Prostate gland (tissue), 2 donors: ENCODE measurements at places on chromosomes 7 and 10.

DNA sequence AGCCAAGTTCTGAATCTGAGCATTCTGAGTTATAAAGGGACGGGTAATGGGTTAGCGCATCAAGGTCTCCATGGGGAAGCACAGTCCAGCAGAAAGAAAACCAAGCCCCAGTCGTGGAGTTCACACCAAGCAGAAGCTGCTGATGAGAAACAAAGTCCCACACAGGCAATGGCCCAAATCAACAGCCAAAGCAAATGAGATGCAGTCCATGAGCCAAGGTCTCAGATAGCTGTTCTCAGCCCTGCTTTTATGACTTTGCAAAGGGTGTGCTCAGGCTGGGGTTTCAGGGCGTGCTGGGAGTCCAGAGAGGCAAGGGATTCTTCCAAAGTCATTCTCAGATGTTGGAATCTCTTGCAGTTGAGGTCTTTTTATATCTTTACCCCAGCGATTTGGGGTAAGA lies 32.0 kb downstream of the THNSL1 start:
- DNase-seq = no peak

- DNase-seq = peak; percentile 51
These were observed at the start of gene SCRN1 for GRCh38 chr7:29989257-29989995. SCRN1 (minus strand) TSS chr7:29989801; CDS start chr7:29969067, 20,734 bp downstream.

DNA sequence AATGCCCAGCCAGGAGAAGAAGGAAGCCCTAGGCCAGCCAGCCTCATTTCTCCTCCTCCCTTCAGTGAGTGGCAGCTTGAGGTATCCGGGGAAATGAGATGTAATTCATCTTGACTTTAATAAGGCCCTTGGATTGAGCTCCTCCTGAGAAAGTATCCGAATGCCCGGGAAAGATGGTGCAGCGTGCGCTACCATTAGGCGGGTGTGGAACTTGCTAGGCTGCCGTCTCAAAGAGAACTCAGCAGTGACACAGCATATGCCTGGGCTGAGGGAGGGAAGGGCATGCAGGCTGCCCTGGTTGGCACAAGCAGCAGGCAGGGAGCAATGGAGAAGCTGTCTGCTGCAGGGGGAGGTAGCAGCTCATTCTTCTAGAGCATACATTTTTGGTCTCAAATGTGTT lies 659.8 kb upstream of the FOXK1 start:
- no peak for DNase-seq

GRCh38 chr7:111408724-111409123 lies 153.6 kb downstream of the IMMP2L start:
- no peak for DNase-seq

GRCh38 chr7:99447943-99448342 lies 9.2 kb downstream of the CPSF4 start:
- no peak for DNase-seq

- no peak for DNase-seq
These were observed 288.6 kb upstream of the PHF14 start for GRCh38 chr7:10685040-10685439.

GRCh38 chr7:134785842-134786241 lies 6.4 kb downstream of the CALD1 start:
- no peak for DNase-seq

GRCh38 chr10:103350517-103351260 lies at the start of gene PCGF6:
PCGF6 (minus strand) TSS chr10:103351140; CDS start chr10:103351066, 74 bp downstream.
- peak; percentile 58 for DNase-seq

GRCh38 chr7:30585675-30586074 lies 9.0 kb upstream of the GARS1 start:
- DNase-seq = no peak

- DNase-seq = no peak
These were observed 356.2 kb downstream of the PLXNA4 start for GRCh38 chr7:132220060-132220459.

DNA sequence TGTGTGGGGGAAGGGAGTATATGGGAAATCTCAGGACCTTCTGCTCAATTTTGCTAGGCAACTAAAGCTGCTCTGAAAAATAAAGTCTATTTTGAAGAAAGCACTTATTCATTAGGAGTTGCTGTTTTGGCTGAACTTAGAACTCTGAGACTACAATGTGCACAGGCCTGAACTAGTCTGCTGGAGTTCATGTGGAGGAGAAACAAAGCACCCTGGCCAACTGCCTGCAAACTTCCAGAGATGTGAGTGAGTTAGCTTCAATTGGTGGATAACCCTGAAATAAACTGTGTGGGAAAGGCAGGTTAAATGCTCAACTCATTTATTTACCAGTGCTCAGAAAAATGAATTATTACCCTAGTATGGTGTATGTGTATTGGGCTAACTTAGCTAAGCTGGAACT lies 17.3 kb upstream of the FAM241B start:
- peak; percentile 25 for DNase-seq

- DNase-seq = no peak
These were observed 54.5 kb upstream of the OPALIN start for GRCh38 chr10:96413151-96413787.

GRCh38 chr7:4017785-4018184 lies 664.3 kb upstream of the FOXK1 start:
- DNase-seq = no peak

- no peak for DNase-seq
These were observed 132.6 kb downstream of the ELMO1 start for GRCh38 chr7:37315772-37316715.

DNA sequence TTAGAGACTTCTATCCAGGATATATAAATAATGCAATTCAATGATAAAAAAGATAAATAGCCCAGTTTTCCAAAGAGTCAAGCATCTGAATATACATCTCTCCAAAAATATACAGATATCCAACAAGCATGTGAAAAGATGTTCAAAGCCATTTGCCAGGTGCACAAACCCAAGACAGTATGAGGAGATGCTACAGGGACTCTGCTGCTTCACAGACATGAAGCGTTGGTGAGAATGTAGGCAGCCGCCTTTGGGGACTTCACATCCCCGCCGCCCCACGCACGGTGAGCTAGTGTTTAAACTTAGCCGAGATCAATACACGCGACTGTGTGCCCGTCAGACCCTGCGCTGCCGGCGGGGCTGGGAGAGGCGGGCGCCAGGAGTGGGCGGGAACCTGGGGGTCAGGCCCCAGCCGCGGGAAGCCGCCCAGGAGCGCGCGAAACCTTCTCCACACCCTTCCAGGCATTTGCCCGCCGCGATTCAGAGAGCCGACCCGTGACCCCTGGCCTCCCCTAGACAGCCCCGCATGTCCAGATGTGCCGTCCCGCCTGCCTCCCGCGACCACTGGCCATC lies 927 bp upstream of the ALOX5 start:
- DNase-seq = no peak

DNA sequence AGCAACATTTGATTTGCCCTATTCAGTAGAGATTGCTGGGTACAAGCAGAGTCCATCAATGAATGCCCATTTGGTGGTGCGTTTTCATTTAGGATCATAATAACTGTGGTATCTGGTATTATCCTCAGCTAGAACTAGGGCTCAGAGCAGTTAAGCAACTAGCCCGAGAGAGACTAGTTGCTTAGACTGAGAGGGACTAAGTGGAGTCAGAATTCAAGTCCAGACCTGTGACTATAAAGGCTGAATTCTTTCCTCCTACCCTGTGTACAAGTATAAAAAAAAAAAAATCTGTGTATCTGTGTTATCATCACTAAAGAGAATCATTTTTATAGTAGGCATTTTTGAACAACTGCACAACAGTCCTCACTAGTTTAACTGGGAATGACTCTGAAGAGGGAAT lies 45.3 kb upstream of the DKK1 start:
- DNase-seq = no peak

DNA sequence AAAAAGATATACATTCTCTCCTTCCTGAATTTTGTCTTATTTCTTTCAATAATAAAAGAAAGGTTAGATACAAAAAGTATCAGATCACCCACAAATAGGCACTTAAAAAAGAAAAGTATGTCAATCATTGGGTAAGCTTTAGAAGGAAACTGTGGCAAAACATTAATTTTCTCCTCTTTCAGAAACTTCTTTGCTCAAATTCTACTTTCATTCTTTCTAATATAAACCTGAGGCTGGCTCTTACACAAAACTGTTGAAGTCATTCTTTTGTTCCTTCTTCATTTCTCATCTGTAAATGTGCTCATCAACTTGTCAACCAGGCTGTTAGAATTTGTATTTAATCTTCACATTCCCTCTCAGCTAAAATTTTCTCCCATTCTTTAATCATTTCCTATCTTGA lies 124.6 kb downstream of the LRRN3 start:
- no peak for DNase-seq

- no peak for DNase-seq
These were observed 44.9 kb downstream of the FAS start for GRCh38 chr10:89035461-89035860.

GRCh38 chr7:36204929-36205635 lies 52.0 kb downstream of the EEPD1 start:
- DNase-seq = no peak

- no peak for DNase-seq
These were observed 87.2 kb downstream of the GSDME start for GRCh38 chr7:24669971-24670591.

DNA sequence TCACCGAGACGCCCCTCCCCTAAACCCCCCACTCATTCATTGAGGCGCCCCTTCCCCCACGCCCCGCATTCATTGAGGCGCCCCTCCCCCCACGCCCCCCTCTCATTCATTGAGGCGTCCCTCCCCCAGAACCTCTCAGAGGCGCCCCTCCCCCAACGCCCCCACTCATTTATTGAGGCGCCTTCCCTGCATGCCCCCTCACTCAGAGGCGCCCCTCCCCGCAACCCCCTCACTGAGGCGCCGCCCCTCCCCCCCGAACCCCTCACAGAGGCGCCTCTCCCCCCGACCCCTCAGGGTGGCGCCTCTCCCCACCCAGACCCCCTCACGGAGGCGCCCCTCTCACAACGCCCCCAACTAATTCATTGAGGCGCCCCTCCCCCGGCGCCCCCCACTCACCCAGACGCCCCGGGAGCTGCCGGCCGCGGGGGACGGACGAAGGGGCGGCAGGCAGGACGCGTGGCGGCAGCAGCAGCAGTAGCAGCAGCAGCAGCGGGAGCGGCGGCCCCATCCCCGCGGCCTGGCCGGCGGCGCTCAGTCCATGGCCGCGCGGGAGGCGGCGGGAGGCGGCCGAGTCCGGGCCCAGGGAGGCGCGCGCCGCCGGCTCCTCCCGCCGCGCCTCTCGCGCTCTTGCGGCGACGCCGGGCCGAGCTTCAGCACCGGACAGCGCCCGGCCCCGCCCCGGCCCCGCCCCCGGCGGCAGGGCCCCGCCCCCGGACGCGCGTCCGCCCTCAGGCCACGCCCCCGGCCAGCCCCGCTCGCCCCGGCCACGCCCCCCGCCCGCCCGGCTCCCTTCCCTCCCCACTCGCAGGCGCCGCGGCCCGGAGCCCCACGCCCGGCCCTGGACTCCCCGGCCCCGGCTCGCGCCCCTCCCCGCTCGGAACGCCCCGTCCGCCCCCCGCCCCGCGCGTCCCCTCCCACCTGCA lies at the start of gene PTPRN2:
TSS of gene PTPRN2 (minus strand) at position 662 of the 923 bp plus-strand sequence.
- peak; percentile 66 for DNase-seq

DNA sequence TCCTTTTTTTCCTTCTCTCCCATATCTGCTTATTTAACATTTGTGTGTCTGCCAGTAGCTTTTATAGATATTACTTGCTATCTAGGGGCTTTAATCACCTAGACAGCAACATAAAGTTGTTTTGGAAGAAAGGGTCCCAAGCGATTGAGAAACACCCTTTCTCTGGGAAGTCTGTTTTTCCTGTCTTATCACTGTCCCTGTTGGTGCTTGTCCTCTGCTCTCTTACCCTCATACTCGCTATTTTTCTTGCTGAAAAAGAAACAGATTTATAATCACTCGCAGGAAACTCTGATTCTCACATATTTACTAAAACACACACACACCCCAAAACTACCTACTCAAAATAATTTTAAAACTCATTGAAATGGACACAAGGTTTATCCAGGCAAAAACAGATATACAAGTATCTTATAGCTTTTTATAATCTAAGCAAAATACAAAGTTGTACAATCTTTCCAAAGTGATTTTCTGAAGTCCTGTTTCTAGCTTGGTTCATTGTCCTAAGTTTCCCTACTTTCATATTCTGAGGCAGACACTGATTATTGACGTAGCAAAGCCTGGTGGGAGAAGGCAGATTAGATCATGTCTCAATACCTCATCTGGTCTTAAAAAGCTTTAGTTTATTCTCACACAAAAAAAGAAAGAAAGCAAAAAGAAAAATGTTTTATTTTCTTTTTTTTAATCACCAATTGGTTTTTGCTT lies 157.3 kb downstream of the CACNA2D1 start:
- no peak for DNase-seq

DNA sequence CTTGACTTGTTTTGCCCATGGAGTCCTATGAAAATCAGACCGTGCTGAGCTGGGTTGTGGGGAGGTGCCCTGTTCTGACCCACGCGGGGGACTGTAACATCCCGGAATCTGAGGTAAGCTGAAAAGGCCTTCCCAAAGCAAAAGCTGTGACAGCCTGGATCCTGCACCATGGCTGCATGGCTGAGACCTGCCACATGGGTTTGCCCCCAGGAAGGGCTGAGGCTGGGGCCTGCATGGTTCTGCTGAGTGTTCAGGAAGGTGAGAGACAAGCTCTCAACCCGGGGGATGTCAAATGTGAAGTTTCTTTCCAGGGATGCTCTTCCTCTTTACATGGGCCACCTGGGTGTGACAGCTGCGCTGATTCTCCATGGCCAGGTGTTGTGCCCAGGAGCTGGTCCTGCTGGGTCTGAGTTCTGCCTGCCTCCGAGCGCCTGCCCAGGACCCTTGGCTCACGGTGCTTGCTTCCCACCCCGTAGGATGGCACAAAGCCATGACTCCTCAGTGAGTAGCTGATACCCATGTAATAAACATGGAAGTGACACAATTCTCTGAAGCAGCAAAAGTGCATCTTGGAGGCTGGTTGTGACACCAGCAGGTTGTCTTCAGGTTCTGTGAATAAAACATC lies 58.3 kb downstream of the VIPR2 start:
- no peak for DNase-seq

GRCh38 chr7:116697761-116698160 lies 25.8 kb downstream of the MET start:
- no peak for DNase-seq

GRCh38 chr10:102627736-102628293 lies 16.5 kb upstream of the TRIM8 start:
- DNase-seq = no peak

DNA sequence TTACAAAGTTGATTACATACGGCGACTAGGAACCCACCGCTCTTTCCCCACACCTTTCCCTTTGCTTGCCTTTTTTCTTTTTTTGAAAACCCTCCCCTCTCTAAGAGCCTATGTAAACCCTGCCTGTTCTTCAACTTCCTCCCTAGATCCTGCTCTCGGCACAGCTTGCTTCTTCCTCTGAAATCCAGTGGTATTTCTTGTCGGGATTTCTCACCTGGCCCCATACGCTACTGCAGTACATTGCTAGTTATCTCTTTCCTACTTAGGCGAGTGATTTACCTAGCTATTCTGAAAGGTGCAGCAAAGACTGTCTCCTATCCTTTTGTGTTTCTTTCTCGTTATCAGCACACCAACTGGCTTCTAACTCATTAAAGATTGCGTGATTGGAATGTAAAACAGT lies 371.1 kb downstream of the PRPF18 start:
- DNase-seq = no peak

- DNase-seq = peak; percentile 39
These were observed 2.0 kb upstream of the KIF11 start for GRCh38 chr10:92590623-92591549.

DNA sequence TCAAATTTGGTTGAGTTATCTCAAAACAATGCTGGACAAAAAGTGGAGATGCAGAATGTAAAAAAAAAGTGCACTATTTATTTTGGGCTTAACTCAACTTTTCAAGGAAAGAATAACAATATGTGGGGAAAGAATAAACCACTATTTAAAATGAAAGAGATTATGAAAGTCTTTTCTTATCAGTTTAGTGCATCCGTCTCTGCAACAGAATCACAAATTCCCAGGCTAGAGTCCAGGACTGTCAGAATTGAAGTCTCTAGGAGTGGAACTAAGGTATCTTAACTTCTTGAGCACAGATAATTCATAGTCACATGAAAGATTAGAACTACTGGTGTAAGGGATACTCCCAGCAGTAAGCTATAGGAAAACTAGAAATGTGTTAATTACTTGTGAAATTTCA lies 1200.3 kb upstream of the LRRN3 start:
- no peak for DNase-seq
